ENCODE measurements at places on chromosomes 6 and 20.

GRCh38 chr6:149108749-149109100 lies 208.8 kb upstream of the TAB2 start:
- DNase-seq: no peak

GRCh38 chr6:146878168-146878951 lies 279.6 kb downstream of the ADGB start:
- no peak for DNase-seq

DNA sequence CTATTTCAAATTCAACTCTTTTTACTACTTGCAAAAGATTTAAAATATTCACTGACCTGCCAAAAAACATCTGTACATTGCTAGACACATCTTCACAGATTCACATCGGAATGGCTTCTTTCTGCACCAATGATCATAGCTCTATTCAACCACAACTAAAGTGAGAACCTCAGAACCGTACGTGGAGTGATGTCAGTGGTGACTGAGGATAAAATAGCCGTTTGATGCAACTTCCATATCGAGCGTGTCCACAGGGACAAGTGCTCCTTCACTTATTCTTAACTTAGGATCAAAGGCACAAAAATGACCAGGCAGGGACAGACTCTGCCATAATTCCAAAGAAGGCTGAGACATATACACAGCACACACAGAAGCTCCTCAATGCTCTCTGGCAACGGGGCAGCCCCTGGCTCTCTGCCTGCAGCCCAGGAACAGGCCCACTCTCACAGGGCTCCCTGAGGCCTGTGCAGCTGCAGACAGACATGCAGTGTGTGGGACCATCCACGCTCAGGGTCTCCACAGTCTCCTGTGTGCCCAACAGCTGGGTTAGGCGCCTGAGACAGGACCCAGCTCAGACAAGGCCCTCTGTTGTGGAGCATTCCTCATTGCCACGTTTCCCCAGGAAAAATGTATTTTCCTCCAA lies 22.8 kb downstream of the FYN start:
- no peak for DNase-seq

GRCh38 chr20:16970776-16971175 lies 222.6 kb downstream of the OTOR start:
- no peak for DNase-seq

DNA sequence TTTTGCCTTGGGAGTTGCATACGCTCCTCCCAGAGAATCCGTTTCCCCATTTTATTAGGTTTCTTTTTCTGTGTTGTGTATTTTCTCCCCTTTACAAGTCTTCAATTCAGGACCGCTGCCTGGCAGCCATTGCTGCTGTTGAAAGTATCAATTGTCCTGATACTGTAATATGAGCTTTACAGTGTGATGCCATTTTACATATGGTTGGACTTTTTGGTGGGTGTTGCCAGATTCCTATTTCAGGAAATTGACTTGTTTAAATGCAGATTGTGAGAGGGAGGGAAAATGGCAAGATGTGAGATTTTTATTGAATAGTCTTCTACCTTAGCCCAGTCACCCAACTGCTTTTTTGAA lies 1.2 kb downstream of the PANK2 start:
- DNase-seq: no peak

DNA sequence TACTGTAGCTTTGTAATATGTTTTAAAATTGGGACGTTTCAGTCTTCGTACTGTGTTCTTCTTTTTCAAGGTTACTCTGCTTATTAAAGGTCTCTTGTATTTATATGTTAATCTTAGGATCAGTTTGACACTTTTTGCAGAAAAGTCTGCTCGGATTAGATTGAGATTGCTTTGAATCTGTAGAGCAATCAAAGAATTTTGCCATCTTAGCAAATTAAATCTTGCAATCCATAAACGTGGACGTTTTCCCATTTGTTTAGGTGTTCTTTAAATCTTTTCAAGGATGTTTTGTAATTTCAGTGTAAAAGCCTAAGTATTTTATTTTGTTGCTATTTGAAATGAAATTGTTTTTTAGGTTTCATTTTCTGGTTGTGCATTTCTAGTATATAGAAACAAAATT lies 78.0 kb upstream of the GTSF1L start:
- no peak for DNase-seq

DNA sequence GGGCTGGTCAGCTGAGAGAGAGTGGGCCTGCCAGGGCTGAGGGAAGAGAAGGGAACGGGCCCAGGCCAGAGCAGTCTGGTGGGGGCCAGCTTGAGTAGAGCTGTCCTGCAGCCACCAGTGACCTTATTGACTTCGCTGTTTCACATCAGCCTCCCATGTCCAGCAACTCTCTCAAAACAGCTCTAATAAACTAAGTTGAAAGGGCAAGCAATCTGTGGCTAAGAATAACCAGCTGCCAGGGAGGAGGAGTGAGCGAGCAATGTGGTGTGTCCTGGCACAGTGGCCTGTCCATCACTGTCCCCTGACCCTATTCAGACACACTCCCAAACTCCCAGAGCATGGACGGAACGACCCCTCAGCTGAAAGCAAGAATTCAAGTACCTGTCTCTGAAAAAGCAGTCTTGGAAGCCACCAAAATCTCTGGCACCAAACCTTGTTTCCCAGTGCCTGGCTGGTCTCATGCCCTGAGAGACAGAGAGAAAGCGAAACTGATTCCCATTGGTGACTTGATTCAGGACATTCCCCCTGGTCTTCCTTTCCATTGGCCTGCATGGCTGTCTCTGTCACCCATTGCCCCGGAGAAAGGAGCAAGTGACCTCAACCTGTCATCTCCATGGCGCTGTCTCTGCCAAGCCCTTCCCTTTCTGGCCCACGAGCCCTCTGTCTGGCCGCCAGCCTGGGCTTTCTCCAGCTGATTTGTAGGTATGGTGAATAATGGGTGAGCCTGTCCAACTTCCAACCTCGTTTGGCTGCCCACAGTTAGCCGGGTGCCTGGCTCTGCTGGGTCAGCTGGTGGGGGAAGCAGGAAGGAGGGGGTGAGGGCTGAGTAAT lies at the start of gene DDO:
TSS of gene DDO (minus strand) at position 490 of the 831 bp plus-strand sequence. CDS start 2,113 bp downstream, outside the sequence.
- no peak for DNase-seq

- DNase-seq: no peak
Measured at GRCh38 chr6:89008001-89008814, 44.8 kb upstream of the RNGTT start.

GRCh38 chr6:107082045-107082444 lies 33.3 kb downstream of the BEND3 start:
- DNase-seq: no peak

GRCh38 chr6:136927292-136927691 lies 5.2 kb downstream of the SLC35D3 start:
- no peak for DNase-seq

- DNase-seq: no peak
Measured at GRCh38 chr6:151561238-151561637, 67.4 kb downstream of the CCDC170 start.

DNA sequence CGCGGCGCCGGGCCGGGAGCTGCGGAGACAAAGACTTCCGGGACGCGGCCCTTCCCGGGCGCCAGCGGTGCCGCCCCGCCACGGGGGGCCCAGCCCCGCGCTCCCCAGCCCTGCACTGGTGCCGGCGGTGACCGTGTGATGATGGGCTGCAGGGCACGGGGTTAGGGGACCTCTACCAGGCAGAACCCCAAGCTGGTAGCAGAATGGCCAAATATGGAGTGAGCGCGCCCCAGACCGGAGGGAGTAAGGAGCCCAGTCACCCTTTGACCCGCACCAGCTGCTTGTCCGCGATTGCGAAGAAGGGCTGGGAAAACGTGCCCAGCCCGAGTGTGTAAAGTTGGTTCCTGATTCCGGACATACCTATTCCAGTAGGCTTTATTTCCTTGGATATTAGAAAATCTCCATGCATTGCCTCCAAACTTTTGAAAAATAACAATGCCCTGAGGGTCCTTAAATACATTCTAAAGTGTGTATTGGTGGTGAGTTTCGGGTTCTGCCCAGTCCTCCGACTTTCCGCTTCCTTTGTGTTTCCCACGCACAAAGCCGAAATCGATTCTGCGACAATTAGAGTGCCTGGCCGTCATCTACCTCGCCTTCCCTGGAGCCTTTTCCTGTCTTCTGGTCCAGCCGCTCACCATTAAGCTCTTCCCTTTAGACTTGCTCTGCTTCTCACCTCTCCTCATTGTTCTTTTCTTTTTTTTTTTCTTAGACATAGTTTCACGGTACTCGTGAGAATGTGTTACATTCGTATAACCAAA lies 1.1 kb downstream of the ABRACL start:
- no peak for DNase-seq

DNA sequence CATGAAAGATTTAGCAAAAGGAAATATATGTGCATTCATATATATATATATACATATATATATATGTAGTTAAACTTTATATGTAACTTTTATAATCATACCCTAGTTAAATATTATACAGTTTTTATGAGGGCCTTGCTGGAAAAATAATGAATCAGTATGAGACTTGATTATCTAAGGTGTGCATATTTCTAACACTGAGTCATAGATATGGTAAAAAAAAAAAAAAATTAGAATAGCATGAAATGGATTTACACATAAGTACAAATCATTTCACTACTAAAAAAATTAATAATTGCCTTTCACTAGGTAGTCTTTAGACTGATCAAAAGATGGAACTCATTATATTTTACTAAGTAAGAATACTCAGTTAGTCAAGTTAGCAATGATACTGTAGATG lies 51.3 kb upstream of the DST start:
- no peak for DNase-seq

GRCh38 chr20:8249634-8250033 lies 117.6 kb downstream of the PLCB1 start:
- DNase-seq: no peak

- DNase-seq: no peak
Measured at GRCh38 chr6:148422085-148422484, 79.4 kb downstream of the SASH1 start.

GRCh38 chr20:53579581-53580375 lies 13.9 kb downstream of the ZNF217 start:
- no peak for DNase-seq

DNA sequence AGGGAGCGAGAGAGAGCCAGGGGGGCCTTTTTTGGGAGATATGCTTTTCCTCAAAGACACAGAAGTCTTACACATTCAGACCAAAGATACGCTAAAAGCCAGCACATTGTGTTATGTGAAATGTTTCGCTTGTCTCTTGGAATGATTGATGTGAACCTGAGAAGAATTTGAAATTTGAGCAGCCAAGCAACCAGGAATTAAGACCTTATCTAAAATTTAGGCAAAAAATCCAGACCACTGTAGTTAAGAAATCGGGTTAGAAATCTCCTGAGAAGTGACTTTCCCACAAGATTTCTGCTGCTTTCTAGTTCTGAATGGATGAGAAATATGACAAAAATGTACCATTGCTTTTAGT lies 223.2 kb upstream of the GMDS start:
- DNase-seq: no peak

GRCh38 chr20:38453941-38454340 lies 18.7 kb upstream of the RALGAPB start:
- DNase-seq: no peak

DNA sequence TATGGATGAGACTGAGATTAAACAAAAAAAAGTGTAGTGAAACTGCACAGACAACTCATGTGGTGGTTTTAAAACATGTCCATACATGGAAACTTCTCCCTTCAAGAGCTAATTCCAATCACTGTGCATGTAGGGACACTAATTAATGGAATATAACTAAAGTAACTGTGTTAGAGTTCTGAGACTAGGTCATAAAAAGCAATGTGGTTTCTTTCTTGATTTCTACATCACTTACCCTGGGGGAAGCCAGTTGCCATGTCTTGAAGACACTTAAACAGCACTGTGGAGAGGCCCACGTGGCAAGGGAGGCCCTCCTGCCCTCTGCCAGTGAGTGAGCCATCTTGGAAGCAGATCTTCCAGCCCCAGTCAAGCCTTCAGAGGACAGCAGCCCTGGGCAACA lies 118.2 kb upstream of the DST start:
- no peak for DNase-seq

GRCh38 chr6:166950443-166950821 lies 5.9 kb downstream of the RNASET2 start:
- no peak for DNase-seq

DNA sequence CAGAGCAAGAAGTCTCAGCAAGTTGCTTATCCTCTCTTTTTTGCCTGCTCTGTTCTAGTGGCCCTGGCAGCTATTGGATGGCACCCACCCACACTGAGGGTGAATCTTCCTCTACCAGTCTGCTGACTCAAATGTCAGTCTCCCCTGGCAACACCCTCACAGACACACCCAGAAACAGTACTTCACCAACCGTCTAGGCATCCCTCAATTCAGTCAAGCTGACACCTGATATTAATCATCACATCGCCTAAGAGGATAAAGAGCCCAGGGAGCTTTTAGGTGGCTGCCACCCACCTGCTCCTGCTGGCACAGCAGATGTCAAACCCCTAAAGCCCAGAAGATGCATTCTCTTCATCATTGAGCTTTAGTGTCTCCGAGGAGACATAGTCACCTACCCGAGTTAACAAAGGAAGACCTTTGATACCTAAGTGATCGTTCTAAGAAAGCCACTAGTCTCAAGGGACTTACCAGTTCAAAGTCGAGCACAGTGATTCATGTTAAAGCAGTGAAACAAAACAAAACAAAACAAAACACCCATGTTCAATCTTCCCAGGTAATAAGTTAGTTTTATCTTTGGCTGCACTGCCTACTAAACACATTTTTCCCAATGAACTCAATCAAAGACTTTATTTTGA lies 97.7 kb upstream of the KCNQ5 start:
- DNase-seq: no peak

DNA sequence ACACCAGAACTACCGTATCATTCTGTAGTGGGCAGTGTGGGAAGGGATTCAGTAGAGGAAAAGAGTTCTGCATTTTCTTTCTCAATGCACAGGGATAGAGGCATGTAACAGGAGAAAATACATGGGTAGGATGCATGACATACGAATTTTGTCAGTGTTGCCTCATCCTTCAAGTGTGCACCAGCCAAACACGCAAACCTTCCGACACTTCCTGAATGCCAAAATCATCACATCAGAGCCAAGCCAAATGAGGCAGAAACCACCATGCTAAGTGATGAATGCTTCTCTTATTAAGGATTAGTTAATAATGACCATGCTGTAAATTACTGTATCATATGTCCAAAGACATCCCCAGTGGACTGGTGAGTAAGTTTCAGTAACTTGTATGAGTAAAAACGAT lies 27.3 kb downstream of the RAMACL start:
- no peak for DNase-seq

GRCh38 chr6:6916598-6916997 lies 191.2 kb upstream of the RREB1 start:
- DNase-seq: no peak

DNA sequence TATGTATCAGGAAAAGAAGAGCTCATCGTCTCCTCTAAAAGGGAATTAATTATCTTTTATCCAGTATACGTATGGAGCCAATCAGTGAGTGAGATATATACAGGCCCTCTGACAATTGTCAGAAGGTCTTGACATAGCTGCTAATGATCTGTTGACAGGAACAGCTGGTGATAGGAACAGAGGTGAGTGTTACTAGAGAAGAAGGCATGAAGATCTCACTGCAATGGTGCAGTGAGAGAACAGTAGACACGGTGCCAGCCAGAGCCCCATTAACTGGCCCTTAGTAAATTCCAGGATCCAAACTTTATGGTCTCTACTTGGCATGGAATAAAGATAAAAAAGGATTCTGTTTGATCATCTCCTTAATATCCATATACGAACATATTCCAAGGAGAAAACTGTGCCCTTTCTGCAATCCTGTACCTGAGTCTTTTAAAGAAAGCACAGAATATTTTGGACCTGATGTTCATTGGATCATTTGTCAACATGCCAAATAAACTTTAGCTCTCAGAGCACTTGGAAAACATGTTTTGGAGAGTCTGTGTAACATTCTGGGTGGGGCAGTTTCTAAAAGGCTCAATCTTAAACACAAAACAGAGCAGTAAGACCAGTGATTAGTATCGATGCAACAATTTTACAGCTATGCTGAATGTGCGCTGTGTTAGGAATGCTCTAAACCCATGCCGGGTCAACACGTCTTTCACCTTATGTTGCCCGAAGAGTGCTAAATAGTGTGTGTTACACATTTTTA lies 135.8 kb upstream of the CITED2 start:
- no peak for DNase-seq

GRCh38 chr20:37677969-37678861 lies 15.6 kb upstream of the CTNNBL1 start:
- no peak for DNase-seq
